ENCODE measurements at places on chromosomes 3 and 15.

GRCh38 chr15:37536967-37537605, 397.4 kb upstream of the TMCO5A start:
- DNase-seq = no peak

GRCh38 chr15:39497759-39498565, 82.9 kb upstream of the THBS1 start:
- DNase-seq = no peak

GRCh38 chr15:92454555-92455105, 60.9 kb downstream of the ST8SIA2 start:
- no peak for DNase-seq

DNA sequence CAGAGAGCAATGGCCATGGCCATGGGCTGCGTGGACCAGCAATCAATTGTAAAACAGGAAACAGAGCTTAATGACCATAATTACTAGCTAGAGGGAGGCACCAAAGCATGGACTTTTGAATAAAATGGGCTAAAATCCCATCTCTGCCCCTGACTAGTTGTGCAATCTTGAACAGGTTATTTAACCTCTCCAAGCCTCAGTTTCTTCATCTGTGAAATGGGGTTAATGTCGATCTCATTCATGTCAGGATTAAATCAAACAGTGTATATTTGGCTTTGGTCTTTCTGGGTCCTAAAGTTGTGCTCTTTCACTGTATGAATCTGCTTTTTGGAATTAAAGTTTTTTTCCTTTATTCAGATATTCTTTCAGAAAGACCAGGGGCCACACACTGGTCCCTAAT, 36.1 kb downstream of the ABTB1 start:
- no peak for DNase-seq

DNA sequence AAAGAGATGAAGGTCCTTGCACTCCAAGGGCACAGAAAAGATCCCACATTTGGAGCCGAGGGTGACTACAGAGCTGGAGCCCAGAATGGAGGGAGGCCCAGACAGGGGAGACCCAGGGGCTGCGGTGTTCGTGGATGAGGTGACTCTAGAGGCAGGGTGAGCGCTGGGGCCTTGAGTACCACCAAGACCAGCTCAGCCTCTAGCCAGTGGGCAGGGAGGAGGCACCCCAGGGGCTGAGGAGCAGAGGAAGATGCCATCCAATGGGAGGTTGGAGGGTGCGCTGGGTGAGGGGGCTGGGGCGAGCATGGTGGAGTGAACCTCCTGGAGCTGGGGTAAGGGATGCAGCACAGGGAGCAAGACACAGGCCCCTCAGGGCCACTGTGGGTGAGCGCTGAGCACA, 13.3 kb downstream of the RRP9 start:
- DNase-seq = no peak

- no peak for DNase-seq
These were observed 5.5 kb downstream of the SEMA5B start for GRCh38 chr3:123021996-123022510.

- no peak for DNase-seq
These were observed 49.0 kb downstream of the LMCD1 start for GRCh38 chr3:8550611-8551010.

GRCh38 chr15:36673039-36673438, 93.6 kb downstream of the CDIN1 start:
- DNase-seq = no peak

DNA sequence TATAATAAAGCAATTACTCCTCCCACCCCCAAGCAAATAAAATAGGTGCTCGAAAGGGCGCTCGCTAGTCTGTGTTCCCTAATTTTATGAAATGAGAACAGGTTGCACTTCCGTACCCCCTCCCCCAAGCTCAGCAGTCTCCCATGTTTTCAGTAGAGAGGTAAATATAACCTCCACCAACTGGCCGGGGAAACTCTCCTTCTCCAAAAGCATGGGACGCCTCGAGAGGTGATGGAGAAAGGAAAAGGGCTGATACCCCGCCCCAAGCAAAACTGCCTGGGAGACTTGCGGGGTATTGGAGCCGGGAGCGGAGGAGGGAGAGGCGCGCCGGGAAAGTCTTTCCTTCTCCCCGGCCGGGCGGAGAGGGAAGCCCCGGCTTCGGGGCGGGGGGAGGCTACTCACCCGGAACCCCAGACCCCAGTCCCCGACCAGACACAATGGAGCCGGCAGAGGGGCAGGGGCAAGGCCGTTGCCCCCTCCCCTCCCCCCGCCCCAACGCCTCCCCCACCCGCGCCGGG, 605 bp downstream of the DCUN1D1 start:
- no peak for DNase-seq

DNA sequence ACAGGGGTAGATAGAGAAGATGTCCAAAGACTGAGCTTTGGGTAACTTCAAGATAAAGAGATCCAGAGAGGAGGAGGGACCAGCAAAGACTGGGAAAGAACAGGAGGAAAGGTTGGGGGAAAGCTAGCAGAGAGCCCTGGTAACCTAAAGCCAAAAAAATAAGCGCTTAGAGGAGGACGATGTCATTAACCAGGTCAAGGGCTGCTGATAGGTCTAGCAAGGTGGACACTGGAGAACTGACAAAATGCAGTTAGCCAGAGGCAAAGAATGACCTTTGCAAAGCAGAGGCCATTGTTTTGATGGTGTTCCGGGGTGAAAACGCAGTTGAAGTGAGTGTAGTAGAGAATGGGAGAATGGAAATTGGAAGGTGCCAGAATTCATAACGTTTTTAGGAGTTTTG, 39.7 kb downstream of the FAM43A start:
- no peak for DNase-seq

DNA sequence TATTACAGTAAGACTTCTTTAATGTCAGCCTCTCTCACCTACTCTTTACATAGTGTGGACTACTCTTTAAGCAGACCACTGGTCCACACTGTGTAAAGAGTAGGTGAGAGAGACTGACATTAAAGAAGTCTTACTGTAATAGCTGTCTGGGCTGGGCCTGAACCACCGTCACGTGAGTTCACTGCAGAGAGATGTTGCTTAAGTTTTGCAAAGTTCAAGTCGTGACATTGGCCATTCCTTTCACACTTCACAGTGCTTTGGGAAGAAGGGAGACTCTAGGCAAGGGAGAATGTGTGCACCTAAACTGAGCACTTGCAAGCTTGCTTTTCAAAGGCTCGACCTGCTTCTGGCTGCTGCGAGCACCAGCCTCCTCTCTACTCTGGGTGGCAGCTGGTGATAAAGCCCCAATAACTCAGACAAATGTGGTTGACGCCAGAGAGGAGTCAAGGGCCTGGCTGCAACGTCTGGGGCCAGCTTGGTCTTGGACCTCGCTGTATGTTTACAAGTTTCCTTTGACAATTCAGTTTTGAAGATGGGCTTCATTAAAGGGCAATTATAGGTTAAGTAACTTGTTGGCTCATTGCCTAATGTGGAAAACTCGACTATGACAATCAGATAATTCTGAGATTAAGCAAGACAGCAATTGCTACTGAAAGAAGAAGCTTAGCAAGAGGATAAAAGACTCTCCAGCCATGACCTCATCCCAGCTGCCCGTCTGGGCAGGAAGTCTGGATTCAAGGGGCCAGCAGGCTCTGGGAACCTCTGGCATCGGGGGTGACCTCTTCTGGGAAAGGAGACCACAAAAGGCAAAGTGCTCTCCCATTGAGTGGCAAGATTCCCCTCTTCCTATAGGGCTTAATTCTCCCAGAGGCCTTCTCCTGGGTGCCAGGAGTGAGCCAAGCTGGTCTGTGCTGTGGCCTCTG, 242.1 kb upstream of the TLE3 start:
- DNase-seq = no peak

DNA sequence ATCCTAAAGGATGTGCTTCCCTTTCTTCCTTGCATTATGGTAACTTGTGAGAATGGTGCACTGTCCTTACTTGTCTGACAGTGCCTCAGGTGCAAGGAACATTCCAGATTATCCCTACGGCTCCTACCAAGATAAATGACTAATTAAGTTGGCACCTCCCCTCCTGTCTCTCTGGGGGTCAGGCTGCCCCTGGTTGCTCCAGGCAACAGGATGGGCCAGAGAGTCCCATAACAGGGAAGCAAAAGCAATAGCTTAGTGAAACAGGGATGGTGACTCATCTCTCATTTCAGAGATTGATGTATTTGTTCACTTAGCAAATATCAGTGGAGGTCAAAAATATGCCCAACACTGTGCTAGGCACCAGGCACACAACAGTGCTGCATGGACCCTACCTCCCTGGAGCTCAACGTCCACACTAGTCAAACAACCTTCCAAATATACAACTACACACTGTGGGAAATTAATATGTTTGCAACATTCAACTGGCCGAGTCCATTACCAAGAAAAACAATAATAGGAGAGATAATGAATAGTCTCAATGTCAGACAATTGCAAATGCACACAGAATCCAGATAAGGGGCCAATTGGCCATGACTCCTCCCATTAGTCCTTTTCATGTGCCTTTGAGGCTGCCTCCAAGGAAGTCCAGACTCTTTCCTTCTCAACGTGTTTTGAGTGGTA, 249.0 kb downstream of the TLE3 start:
- DNase-seq = no peak

GRCh38 chr3:102181175-102181920, 253.5 kb upstream of the ZPLD1 start:
- DNase-seq = no peak

DNA sequence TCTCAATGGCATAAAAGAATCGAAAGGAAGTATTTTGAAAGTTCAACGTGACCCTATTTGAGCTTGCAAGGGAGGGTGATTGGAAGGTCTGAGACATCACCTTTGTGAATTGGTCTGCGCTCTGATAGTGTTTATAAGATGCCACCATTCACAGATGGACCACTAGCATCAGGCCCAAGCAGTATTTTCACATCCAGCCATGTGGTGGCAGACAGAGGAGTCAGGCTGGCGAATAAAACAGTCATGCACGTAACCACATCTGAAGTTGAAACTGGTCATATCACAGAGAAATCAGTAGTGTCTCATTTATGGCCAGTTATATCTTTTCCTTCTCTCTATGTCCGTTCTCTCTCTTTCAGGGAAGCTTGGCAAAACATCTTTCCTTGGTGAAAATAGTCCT, 170.1 kb upstream of the ONECUT1 start:
- DNase-seq = no peak

- no peak for DNase-seq
These were observed 307.9 kb upstream of the ROPN1 start for GRCh38 chr3:124299831-124300230.

DNA sequence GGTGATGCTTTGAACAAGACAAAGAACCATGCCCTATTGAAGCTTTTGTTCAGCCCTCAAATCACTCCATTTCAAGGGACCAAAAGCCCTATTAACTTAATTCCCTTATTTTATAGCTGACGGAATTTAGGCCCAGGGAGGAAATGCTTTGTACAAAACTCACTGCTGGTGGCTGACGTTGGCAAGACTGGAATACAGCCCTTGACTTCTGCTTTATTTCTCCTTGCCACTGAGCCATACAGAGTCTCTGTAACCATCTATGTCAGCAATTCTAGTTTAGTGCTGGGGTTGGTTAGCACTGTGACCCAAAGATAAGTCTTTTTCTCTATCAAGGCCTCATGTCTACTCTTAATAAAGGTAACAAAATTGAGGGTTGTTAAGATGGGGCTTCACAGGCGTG, 316.1 kb upstream of the TPRG1 start:
- no peak for DNase-seq

DNA sequence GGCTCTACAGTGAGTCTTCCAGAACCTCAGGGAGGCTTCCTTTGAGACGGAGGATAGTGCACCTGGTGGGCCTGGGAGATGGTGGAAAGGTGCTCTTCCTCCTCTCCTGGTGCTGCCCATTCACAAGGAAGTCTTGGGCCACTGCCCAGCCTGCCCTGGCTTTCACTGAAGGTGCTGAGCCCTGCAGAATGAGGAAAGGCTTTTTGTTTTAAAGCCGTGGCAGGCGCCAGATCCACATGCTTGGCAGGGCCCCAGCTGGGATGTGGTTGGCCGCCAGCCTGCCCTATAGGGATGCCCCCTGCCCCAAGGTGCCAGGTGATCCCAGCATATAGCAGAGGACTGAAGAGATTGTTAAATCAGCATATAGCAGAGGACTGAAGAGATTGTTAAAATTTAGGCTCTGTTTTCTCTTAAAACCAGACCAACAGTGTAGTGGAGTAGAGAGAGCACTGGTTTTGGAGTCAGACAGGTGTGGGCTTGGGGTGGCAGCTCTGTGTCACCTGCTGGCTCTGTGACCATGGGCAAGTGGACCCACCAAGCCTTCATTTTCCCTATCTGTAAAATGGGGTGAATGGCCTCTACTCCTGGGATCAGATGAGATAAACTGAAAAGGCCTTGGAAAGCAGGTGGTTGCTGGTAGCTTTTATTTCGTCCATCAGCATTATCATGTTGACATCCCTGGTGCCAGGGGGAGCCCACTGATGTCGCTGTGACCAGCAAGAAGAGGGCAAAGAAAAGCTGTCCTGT, 53.3 kb downstream of the SLC6A6 start:
- DNase-seq = no peak

GRCh38 chr3:31555204-31555603, 22.5 kb downstream of the STT3B start:
- DNase-seq = no peak

- DNase-seq = no peak
These were observed 74.6 kb downstream of the ITGB5 start for GRCh38 chr3:124812291-124813265.

DNA sequence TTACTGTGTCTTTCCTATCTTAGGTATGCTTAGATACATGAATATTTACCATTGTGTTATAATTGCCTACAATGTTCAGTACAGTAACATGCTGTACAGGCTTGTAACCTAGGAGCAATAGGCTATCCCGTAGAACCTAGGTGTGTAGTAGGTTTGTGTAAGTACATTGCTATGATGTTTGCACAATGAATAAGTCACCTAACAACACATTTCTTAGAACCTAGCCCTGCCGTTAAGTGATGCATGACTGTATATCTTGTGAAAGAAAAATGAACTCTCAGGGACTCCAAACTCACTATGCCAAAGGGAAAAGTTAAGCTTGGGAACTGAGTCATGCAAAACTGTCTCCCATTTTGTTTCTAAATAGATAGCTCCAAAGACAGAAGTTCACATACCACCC, 91.5 kb upstream of the ACP3 start:
- DNase-seq = no peak

GRCh38 chr3:136919799-136920580, 37.8 kb upstream of the IL20RB start:
- no peak for DNase-seq

Data from activated CD8-positive, alpha-beta memory T cell treated with anti-CD3 and anti-CD28 coated beads for 48 hours (primary cell).